ENCODE measurements at places on chromosomes 3 and 15.
A peak's percentile ranks its signal among the peaks of the same experiment; 100 is the strongest.

GRCh38 chr3:178802993-178803693 is 266.9 kb downstream of the KCNMB2 start:
- DNase-seq, result no peak

- peak; percentile 37 for DNase-seq
These were observed 36.9 kb downstream of the DNASE1L3 start for GRCh38 chr3:58173669-58174398.

GRCh38 chr3:9769012-9769411 is 735 bp downstream of the CAMK1 start:
- no peak for DNase-seq

- no peak for DNase-seq
These were observed 10.5 kb downstream of the ABCF3 start for GRCh38 chr3:184196536-184196935.

- DNase-seq, result no peak
These were observed 16.1 kb downstream of the TMEM207 start for GRCh38 chr3:190433626-190434025.

- no peak for DNase-seq
These were observed 61.9 kb downstream of the BTLA start for GRCh38 chr3:112437146-112438022.

- DNase-seq, result no peak
These were observed 433.1 kb upstream of the RBMS3 start for GRCh38 chr3:28847736-28848135.

- DNase-seq, result no peak
These were observed 9.3 kb upstream of the PLXND1 start for GRCh38 chr3:129615751-129616281.

GRCh38 chr3:71509066-71509465 is 74.5 kb downstream of the FOXP1 start:
- DNase-seq, result no peak

- DNase-seq, result no peak
These were observed 35.7 kb downstream of the ST3GAL6 start for GRCh38 chr3:98798820-98799219.

DNA sequence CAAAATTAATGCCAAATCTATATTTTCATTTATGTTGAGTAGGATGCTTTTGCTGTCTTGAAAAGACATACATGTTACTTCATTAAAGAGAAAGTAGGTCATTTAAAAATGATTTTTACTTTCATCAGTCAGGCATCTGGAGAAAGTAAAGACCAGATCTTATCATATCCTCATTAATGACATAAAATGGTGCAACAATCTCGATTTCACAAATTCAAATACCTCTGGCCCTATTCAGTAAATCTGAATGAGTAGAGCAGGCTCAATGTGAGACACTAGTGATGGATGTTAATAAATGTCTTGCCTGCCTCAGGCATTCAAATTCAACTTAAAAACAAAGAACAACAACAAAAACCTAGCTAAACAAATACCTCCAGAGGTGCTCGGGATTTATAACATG is 714.1 kb downstream of the NAALADL2 start:
- no peak for DNase-seq

DNA sequence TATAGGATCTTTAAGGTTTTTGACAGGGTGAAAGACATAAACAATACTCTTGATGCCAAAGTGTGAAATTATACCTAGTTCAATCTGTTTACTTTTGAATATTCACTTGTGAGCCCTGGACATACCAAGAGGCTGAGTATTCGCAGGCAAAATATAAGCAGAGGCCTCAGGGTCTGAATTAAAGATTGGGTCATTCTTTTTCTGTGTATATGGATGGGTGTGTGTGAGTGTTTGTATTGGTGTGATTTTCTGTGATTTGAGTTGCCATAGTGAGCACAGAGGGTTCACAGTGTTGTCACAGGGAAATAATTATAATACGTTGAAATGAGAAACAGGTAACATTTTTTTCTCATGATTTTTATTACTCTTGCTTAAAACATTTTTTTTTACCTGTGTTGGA is 770.7 kb upstream of the ALCAM start:
- DNase-seq, result no peak

DNA sequence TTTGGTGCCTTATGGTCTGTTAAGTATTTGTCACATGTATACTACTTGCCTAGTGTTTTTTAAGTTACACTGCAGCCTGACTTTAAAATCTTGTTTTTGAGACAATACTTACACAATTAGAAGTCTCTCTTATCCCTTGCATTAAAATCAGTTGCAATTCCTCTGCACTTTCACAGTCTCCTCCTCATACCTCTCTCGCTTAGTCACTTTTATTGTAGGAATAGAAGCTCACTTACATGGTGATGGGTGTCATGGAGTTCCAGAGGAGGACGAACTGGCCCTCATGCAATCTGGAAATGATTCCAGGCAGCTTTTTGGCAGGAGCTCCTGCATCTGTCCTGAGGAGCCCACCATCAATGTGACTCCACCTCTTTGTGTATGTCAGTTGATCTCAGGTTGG is 238.4 kb upstream of the TBC1D5 start:
- no peak for DNase-seq

- DNase-seq, result no peak
These were observed 213.9 kb upstream of the TBL1XR1 start for GRCh38 chr3:177411201-177411600.

DNA sequence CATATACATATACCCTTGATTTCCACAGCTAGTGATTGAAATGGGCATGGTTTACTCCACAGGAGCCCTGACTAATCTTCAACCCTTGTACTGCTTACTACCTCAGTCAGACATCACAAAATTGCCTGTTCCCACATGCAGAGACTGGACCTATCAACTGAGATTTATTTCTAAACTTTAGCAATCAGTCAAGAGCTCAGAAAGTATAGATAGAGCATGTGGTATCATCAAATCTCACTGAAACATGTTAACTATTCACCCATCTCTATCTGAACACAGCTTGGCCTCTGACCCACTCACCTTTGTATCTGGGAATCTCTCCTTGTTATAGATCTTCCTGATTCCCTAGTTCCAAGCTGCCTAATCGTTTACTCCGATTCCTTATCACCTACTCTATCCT is 14.6 kb downstream of the ADAM10 start:
- no peak for DNase-seq

- no peak for DNase-seq
These were observed 444.0 kb downstream of the MFSD1 start for GRCh38 chr3:159245871-159246270.

- DNase-seq, result no peak
These were observed 14.8 kb downstream of the WDR53 start for GRCh38 chr3:196553551-196553950.

DNA sequence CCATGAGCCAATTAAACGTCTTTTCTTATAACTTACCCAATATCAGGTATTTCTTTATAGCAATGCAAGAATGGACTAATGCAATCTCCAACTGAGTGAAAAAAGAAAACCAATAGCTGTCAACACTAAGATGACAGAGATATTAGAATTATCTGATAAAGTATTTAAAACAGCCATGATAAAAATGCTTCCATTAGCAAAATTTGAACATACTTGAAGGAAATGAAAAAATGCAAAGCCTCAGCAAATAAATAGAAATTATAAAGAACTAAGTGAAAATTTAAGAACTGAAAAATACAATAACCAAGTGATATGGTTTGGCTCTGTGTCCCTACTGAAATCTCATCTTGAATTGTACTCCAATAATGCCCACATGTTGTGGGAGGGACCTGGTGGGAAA is 99.6 kb downstream of the BOC start:
- DNase-seq, result no peak

GRCh38 chr15:89452330-89452836 is 44.0 kb downstream of the RHCG start:
- DNase-seq, result no peak

GRCh38 chr3:182697345-182697919 is 95.9 kb upstream of the ATP11B start:
- no peak for DNase-seq

DNA sequence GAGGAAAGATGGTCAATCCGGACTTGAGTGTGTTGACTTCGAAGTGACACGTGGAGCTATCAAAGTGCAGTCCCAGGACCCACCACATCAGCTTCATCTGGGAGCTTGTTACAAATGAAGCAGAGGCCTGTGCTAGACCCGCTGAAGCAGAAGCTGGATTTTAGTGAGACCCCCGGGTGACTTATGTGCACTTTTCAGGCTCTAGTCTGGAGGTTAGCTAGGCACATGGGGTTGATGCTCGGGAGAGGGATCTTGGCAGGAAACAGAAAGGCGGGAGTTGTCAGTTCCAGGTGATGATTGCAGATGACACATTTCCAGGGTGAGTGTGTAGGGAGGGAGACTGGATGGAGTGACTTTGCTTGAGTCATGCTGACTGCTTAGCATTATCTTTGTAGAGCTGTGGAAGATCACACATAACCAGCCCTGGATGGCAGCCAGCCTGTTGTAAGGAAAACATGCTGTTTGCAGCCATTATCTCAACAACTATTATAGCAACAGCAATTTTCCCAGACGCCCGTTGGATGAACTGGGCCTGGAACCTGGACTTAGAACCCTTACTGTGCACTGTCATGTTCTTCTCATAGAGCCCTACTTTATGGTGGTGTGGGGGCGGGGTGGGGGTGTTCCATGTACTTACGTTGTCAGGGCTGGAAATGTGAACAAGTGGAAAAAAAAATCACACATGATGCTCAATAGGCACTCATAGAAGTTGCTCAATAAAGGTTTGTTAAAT is 122.4 kb downstream of the THSD4 start:
- DNase-seq, result no peak

GRCh38 chr3:81799403-81799802 is 38.0 kb upstream of the GBE1 start:
- DNase-seq, result no peak

DNA sequence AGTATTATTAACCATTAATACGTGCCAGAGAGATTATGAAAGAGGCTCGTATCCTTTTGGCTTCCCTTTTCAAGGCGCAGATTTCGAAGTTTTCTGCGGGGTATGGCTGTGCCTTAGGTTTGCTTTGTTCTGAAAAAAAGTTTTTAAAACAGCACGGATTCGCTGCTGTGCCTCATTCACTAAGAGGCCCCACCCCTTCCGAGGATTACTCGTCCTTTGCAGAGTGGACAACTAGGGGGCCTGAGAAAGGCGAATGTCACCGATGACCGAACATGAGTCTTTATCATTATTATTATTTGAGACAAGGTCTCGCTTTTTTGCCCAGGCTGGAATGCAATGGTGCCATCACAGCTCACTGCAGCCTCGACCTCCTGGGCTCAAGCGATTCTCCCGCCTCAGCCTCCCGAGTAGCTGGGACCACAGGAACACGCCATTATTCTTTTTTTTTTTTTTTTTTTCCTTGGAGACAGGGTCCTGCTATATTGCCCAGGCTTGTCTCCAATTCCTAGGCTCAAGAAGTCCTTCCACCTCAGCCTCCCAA is 684 bp upstream of the RPS27L start:
- DNase-seq, result no peak

DNA sequence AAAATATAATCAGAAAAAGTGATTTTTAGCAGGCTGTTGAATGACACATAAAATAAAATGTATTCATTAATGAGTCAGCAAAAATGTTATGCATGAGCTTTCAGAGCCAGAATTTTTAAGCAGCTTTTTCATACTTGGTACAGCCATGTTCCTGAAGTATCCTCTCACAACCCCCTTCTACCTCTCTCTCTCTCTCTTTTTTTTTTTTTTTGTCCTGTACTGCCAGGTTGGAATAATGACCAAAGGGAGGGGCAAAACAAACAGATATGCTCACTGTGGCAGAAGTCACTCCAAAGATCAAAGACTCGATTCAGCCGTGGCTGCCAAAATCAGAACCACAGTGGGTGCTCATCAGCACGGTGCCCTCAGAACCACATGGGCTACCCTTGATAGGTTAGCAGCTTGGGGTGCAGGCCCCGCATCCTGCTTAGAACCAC is 383.0 kb downstream of the ZBTB20 start:
- no peak for DNase-seq

DNA sequence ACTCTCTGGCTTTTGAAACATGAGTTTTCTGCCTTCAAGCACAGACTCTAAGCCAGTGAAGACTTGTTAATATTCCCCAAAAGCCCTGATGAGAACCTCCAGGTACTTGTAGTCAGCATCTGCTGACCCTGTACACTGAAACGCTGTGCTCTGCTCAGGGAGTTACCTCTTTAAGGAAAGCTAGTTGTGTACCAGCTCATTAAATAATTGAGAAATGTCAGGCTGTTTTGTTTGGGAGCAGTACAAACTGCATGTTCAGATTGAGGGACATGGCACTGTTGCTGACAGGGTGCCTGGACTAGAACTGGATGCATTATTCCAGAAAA is 21.7 kb downstream of the UPK1B start:
- DNase-seq, result no peak

GRCh38 chr3:31008994-31009393 is 114.5 kb upstream of the GADL1 start:
- no peak for DNase-seq

- DNase-seq, result no peak
These were observed 602.8 kb downstream of the FOXP1 start for GRCh38 chr3:70980646-70981170.

- DNase-seq, result no peak
These were observed 8.8 kb downstream of the ANKUB1 start for GRCh38 chr3:149783576-149783975.

GRCh38 chr3:8793242-8793641 is 23.8 kb upstream of the OXTR start:
- no peak for DNase-seq

- no peak for DNase-seq
These were observed 34.7 kb downstream of the EPHB1 start for GRCh38 chr3:134829721-134830120.

DNA sequence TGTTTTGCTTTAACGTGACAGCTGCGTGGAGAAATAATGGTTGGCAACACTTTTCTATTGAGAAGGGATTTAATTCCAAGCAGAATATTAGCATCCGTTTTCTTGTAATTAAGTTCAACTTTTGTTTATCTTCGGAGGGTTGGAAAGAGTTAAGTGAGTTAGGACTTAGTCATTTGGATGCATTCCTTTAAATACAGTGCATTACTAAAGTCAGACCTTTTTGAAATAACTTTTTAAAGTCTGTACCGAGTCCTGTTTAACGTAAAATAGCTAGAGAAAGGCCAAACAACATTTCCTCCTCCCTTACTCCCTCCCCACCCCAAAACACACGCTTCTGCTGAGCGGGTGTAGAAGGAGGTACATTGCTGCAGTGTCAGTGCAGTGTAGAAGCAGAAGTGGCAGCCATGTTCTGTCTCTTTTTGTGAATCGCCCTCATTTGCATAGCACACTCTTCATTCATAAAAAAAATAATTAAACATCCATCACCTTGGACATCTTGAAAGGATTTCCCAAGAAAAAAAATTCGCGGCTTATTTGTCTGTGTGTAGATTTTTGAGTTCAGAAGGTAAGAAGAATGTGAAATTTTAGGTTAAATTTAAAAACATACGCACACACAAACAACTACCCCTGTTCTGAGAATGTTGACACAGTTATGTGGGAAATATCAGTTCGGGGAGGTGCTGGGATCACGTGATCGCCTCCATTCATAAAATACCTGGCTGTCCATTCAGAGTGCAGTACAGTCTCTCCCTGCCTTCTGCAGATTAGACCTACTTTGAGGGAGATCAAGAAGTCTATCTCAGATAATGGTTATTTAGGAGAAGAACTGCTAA is 1.6 kb downstream of the SPRED1 start:
- DNase-seq, result peak; percentile 33

GRCh38 chr3:140216249-140216648 is 281.3 kb downstream of the CLSTN2 start:
- no peak for DNase-seq
